ENCODE measurements at places on chromosomes 12 and 14. TPM values are rescaled to one million over a fixed set of nuclear protein-coding genes. Genes with fewer than 3 reads are reported as not detected.

Gene SLCO1B1
- not detected for total RNA-seq

Gene ETV6
- total RNA-seq: 14.8 TPM

Gene CBLN3
- total RNA-seq: 2.6 TPM

Gene SLC4A8
- total RNA-seq: 3.0 TPM

Gene VRTN
- total RNA-seq: not detected

Gene TMEM132D
- total RNA-seq: 1.3 TPM

Gene SPIC
- 0.18 TPM for total RNA-seq

Gene TPPP2
- 1.8 TPM for total RNA-seq

Gene PTPRO
- total RNA-seq: 85.1 TPM

Gene PGF
- 9.6 TPM for total RNA-seq

Gene ZDHHC22
- 0.18 TPM for total RNA-seq

Gene TAS2R20
- 9.4 TPM for total RNA-seq

Gene LUM
- 49.0 TPM for total RNA-seq

Gene RHEBL1
- total RNA-seq: 1.3 TPM

Gene PLD4
- total RNA-seq: 16.2 TPM

Gene CCDC184
- total RNA-seq: 0.53 TPM

Gene ITGA7
- total RNA-seq: 79.3 TPM

Gene KLRK1
- 0.41 TPM for total RNA-seq

Gene NPFF
- total RNA-seq: not detected

Gene NANOG
- 0.06 TPM for total RNA-seq

Gene TTC9
- 1.8 TPM for total RNA-seq

Gene RTL1
- total RNA-seq: 8.5 TPM

Gene PLEK2
- total RNA-seq: 1.3 TPM

Gene CARMIL3
- 1.9 TPM for total RNA-seq

Gene PRMT5
- 108 TPM for total RNA-seq

Gene TAS2R8
- total RNA-seq: 0.18 TPM

Gene PROX2
- not detected for total RNA-seq

Gene CLEC7A
- 4.7 TPM for total RNA-seq

Gene GPR132
- 2.3 TPM for total RNA-seq

Gene SERPINA9
- total RNA-seq: not detected

Gene KLRD1
- total RNA-seq: 0.47 TPM

Gene LMO3
- total RNA-seq: 5.5 TPM

Gene GRIP1
- 16.8 TPM for total RNA-seq

Gene MYF6
- total RNA-seq: 23.4 TPM
